AG04449 (cell line): ENCODE measurements at places on chromosomes 1 and 21.

GRCh38 chr1:150970808-150971582 lies 3.6 kb downstream of the CERS2 start:
- DNase-seq = no peak

GRCh38 chr21:16044676-16045075 lies 314.9 kb downstream of the USP25 start:
- DNase-seq = no peak

GRCh38 chr1:209850342-209850979 lies 22.7 kb downstream of the UTP25 start:
- DNase-seq = peak; percentile 77

GRCh38 chr1:236888903-236889302 lies 93.8 kb downstream of the MTR start:
- DNase-seq = no peak

DNA sequence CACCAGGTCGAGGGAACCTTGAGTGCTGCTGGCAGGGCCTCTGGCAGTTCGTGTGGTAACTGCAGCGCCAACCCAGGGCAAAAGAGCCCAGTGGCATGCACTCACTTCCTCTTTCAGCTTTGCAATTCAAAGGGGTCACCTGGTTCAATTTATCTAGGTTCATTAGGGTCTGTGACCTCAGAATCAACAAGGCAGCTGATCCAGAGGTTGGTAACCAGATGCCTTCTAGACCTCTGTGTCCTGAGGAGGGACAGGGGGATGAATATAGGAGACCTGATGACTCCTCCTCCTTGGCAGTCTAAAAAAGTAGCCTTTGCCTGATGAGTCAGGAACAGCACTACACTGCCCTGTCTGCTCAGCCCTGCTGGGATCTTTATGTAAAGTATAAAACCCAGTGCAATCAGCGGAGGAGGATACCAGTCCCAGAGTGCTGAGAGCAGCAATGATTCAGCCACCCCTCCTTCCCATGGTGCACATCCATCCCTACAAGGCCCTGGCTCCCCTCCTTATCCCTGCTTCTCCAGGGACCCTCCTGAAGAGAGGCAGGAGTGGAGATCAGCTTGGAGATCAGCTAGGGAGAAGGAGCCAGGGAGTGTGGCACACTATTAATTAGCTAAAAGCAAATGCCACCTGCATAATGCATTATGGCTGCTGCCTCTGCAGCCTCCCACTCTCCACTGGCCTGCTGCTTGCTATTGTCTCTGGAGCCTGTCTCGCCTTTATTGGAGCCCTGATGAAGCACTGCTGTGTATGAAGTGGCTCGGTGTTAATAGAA lies 11.2 kb upstream of the FMOD start:
- DNase-seq = no peak

- DNase-seq = peak; percentile 96
These were observed 74.4 kb downstream of the CAMTA1 start for GRCh38 chr1:6859415-6860343.
